ENCODE measurements at places on chromosomes 5 and 9. TPM values are rescaled to one million over a fixed set of nuclear protein-coding genes. Genes with fewer than 3 reads are reported as not detected.

Gene TARS1
- total RNA-seq = 184 TPM

- DNase-seq = no peak
Measured at GRCh38 chr5:138351056-138351455, 1.4 kb upstream of the KDM3B start.

DNA sequence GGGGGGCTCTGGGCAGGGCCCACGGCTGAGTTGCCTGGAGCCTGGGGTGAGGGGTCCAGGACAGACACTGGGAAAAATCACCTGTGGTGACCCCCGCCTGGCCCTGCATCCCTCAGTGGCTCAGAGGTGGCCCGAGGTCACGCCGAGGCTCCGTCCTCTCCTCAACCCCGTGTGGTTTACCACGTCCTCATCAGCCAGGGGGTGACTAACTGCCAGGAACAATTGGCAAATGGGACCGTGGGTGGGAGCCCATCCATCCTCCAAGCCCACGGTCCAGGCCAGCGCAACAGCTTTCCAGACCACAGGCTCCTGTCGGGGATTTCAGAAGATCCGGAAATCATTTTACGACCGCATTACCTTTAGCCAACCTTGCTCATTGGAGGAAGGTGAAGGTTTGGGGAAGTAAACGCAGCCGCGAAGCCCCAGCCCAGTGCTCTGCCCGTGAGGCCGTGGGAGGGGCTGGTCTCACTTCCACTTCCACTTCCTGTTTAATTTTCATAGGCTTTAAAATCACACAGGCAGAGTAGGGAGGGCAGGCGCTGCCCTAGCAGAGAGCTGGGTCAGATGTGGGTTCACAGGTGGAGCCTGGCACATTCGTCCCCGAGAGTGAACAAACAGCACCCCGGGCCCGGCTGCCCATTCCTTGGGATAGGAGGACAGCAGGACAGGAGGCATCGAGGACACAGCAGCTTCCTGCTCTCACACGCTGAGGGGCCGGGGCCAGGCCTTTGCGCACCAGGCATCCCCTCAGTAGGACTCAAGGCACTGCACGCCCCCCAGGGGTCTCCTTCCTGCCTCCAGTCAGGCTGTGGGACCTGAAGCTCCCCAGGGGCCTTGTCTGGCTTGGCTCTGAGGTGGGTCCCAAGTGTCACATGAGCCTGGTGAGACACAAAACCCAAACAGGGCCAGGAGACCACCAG lies 19.8 kb upstream of the SLC9A3 start:
- DNase-seq = no peak

Gene FAM169A
- 3.5 TPM for total RNA-seq

Measured in activated T-helper 1 cell treated with anti-CD3 and anti-CD28 coated beads, Interleukin-12 subunit alpha, Interleukin-12 subunit beta, Interleukin-2, Interleukin-4 antibody, amounts not matched to agents 30 ng/mL and 10 ng/mL and 1 ng/mL, durations not matched to agents 14 hours and 24 hours and 36 hours (primary cell).